Caki2 (cell line): ENCODE measurements at places on chromosomes 6 and 20. TPM values are rescaled to one million over a fixed set of nuclear protein-coding genes. Genes with fewer than 3 reads are reported as not detected.

The UBE2C gene
- total RNA-seq, result 112 and 164 TPM in 2 replicates

DNA sequence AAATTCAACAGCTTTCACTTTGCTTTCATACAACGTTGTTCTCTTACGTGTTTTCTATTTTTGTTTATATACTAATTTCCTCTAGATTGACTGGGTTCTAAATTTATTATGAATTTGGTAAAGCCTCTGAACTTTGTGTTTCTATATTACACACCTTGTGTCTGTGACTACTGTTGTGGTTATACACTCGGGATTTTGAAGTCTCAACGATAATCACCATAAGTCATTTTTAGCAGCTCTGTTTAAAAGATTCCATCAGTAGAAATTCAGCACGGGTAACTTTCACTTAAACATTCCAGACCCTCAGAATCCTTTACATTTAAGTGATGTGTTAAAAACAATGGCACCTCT, 31.8 kb upstream of the HBS1L start:
- DNase-seq, result no peak

DNA sequence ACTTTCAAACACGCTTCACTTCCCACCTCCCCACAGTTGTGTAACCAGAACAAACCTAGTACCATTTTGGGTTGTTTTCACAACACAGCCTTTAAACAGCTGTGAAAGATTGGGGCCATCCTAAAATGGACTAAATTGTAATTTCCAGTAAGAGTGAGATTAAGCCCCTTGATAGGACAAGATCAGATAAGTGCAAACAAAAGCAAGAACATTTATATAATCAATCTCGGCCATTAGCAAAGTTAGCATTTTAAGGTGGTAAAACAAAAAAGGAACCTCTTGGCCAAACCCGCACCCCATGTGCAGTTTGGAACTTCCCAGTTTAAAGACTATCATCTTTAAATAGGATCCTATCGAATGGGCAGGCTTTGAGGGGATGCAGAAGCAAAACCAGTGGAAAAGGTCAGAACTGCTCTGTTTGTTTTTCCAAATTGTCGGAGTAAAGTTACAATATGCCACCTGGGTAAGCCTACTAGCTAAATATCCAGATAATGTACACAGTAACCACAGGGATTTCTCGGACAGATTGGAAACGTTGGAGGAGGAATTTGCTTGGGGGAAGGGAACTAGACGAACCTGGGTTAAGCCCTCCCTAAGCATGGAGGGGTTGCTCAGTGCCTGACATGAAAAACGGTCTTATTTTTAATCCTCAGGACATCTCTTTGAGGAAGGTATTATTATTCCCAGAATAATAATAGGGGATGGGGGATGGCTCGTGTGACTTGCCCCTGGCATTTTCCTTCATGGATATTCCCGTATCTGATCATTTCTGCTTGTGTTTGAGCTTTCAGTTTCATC, 159.8 kb upstream of the SALL4 start:
- no peak for DNase-seq

- no peak for DNase-seq
Measured at GRCh38 chr6:53701333-53702218, 36.0 kb upstream of the KLHL31 start.

DNA sequence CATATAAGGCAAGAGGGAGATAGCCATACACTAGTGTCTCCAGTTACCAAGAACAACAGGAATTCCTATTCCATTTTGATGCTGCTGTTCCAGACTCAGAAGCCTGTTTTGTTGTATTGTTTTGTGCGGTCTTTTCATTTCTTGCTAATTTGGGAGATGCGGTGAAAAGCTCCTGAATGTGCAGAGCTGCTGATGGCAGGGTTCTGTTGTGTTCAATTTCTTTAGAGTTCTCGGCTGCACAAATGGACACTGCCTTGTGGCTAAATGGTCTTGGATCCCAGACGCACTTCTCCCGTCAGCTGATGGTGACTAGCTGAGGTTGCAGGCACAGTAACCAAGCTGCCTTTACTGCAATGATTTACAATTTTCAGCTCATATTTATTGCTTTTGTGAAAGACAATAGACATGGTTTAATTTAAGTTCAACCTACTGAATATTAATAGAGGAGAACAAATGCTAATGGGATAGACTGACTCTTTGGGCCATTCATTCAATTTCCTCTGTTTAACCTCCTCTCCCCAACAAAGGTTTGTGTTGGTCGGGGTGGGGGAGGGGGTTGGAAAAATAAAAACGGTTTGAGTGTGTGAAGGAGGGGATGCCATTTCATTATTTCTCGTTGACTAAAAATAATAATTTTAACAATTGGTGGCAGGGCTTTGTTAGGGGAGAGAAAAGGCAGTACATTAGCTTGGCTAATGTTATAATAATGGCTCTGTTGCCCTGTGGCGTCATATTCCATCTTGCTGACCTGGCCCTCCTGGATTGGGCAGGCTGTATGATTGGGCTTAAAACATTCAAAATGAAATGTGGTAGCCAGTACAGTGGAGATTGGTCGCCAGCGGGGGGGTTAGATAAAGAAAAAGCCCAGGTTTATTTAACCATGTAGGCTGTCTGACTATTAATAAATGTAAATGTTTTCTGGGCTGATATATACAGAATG, 159.5 kb downstream of the JARID2 start:
- DNase-seq, result no peak

- no peak for DNase-seq
Measured at GRCh38 chr6:106163966-106164877, 78.1 kb downstream of the PRDM1 start.

The KCNK5 gene
- 0.74 and 3.0 TPM in 2 replicates for total RNA-seq

DNA sequence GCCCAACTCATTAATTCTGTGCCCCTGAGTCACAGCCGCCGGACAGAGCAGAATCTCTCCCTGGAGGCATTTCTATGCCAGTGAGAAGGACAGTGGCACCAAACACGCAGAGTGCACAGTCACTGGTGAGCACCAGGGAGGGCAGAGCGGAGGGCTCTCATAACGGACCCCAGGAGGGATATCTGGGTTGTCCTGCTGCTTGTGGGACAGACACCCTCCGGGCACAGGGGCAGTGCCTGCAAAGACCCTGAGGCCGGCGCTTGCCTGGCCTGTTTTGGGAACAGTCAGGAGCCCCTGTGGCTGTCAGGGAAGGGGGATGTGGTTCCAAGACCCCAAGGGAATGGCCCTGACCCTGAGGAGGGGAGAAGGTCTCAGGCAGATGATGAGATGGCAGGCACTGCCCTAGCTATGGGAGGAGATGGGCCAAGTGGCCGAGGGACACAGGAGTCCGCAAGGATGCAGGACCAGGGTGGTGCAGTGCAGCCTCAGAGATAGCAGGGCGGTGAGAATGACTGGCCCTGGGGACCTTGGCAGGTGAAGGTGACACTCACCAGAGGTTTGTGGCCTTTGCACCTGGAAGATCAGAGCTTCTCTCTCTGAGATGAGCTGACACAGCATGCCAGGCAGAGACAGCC, 270.8 kb downstream of the SMOC2 start:
- DNase-seq, result no peak

GRCh38 chr6:111282515-111282914, 195.2 kb downstream of the SLC16A10 start:
- no peak for DNase-seq

DNA sequence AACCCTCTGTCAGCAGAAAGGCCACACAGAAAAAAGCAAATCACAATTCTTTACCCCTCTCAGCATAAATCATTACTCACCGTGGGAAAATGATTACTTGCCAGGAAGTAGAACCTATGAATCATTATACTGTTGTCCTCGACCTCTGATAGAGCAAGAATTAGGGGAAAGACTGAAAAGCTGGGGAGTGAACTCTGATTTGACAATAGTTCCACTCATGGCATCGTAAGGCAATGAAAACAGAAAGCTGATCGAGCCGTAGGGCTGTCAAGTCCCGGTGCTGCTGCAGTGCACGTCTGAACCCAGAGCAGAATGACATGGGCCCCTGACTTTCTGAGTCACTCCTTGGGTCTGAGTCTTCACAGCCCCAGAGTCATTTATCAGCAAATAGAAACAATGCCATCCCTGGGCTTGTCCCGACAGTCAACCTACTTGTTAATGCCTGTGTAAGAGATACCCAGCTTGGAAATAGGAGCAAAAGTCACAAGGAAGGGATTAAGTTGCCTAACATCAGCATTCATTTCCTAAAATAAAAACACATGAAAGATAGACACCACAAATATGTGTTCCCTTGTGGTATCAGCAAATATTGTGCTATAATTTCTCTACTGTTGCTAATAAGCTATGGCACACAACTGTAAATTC, 224.8 kb upstream of the MARCKS start:
- peak; percentile 93 for DNase-seq

- DNase-seq, result no peak
Measured at GRCh38 chr6:38166411-38167240, 347.1 kb downstream of the ZFAND3 start.

- DNase-seq, result no peak
Measured at GRCh38 chr20:57189713-57190112, 76.7 kb downstream of the BMP7 start.
